Activated naive CD4-positive, alpha-beta T cell (primary cell): ENCODE measurements at places on chromosomes 3 and 15.

DNA sequence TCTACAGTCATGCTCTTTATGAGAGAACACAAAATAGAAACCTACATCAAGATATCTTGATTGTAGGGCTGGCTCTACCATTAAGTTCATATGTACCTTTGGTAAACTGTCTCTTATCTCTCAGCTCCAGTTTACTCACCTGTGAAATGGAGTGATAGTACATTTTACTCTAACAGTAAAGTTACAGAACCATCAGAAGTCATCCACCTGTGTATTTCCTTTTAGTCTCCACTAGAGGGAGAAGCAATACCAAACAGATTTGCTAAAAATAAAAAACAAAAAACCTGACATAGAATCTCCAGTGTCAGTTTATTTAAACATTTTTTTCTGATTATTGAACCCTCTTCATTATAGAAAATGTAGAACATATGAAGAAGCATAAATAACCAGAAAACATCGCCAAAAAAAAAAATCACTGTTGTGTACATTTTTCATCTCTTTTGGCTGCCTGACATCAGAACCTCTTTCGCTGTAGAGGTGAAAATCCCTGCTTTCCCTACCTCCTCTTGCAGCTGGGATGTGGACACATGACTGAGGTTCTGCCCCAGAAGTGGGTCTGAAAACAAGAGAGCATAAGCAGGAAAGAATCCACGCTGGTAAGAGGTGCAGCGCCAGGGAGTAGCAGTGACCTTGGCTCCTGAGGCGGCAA is 48.7 kb upstream of the WDR72 start:
- DNase-seq, result no peak

GRCh38 chr3:17747174-17747889 is 4.9 kb upstream of the TBC1D5 start:
- no peak for DNase-seq

DNA sequence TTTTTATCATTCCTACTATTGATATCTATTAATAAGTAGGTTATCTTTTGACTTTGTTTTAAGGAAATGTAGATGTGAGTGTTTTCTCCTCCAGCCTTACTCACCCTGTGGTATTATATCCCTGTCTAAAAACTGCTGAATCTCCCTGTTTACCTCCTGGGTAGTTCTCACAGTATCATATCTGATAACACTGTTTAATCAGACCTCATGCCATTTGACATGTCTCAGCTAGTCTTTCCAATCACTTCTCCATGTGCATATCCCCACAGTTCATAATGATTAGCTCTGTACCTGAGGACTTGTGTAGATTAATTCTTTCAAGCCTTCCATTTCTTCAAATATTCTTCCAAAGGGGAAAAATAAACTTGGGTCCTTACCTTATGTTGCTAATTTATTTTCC is 30.7 kb downstream of the DUOX2 start:
- no peak for DNase-seq

- no peak for DNase-seq
Observed at GRCh38 chr3:15638193-15638890, 36.8 kb downstream of the BTD start.

- DNase-seq, result no peak
Observed at GRCh38 chr15:68431792-68432401, at the start of gene ITGA11. Gene ITGA11, minus strand, starts transcription at chr15:68432163. Its CDS starts 97 bp downstream, at chr15:68432066.

DNA sequence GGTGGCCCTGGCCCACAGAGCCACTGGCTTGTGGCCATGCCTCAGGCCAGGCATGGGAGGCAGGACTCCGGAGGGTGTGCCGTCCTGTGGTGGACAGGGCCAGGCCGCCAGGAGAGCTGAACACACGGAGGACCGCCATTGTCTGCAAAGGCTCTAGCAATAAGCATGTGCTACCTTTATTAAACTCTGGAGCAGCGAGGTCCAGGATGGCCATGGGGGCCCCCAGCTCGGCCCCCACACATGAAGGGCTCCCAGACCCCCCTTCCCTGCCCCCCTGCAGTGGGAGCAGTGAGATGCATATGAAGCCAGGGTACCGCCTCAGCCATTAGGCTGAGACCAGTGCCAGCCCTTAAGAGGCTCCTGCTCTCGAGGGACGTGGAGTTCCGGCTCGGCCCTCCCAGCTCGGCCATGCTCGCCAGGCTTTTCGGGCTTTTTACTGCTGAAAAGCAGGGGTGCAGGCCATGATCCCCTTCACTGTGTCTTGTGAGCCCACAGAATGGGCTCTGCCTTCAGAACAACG is 2.7 kb downstream of the AMIGO3 start:
- no peak for DNase-seq

DNA sequence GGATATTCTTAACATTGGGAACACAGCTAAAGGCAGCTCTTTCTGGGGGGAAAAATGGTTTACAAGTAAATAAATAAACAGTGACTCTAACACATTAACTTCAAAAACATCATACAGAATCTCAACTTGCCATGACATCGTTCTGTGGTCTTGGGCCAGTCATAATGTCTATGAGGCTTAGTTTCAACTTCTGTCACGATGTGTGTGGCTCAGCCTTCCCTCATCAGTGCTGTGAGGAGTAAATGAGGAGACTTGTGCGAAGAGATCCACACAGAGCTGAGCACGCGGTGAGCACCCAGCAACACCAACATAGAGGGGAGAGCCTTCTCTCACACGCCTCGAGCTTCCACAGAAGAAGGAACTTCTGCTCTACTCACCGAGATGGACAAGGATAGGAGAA is 49.0 kb downstream of the DZIP1L start:
- no peak for DNase-seq

- DNase-seq, result no peak
Observed at GRCh38 chr3:108311797-108312196, 15.4 kb downstream of the HHLA2 start.

DNA sequence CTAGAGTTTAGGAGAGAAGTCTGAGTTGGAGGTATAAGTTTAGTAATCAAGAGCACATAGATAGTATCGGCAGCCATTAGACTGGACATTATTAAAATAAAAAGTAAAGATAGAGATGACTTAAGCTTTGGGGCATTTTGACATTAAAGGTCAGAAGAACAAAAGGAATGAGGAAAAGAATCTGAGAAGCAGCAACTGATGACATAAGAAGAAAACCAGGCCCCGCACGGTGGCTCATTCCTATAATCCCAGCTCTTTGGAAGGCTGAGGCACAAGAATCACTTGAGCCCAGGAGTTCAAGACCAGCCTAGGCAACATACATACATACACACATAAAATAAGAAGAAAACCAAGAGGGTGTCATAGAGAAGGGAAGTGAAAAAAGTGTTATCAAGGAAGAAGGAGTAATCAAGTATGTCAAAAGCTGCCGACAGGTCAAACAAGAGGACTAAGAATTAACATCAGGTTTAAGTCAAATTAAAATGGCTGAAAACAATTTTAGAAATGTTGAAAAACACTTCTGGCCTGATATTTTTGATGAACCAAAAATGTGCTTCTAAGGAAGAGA is 38.9 kb downstream of the ACAP2 start:
- no peak for DNase-seq

DNA sequence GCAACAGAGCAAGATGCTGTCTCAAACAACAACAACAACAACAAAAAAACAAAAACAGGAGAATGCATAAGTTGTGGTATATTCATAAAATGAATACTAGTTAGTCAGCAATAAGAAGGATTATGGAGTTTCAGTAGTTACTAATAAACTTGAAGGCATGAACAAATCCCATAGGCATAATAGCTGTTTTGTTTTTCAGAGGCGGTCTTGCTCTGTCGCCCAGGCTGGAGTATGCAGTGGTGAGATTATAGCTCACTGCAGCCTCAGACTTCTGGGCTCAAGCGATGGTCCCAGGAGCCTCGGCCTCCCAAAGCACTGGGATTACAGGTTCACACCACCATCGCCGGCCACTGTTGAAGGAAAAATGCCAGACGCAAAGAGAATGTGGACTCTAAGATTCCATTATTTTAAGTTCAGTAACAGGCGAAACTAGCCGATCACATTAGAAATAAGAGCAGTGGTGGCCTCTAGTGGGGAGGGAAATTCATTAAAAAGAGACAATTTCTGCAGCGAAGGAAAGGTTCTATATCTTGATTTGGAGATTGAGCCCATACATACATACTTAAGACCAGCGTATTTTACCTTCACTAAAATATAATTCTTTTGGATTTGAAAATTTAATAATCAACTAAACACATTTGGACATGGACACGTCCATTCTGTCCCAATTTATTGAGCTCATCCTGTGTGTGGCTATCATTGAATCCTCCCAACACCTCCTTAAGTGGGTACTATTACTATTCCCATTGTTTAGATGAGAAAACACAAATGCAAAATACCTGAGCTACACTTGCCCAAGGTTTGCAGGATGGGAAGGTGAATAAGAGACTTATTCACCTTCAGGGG is 27.4 kb upstream of the HDAC11 start:
- DNase-seq, result no peak

DNA sequence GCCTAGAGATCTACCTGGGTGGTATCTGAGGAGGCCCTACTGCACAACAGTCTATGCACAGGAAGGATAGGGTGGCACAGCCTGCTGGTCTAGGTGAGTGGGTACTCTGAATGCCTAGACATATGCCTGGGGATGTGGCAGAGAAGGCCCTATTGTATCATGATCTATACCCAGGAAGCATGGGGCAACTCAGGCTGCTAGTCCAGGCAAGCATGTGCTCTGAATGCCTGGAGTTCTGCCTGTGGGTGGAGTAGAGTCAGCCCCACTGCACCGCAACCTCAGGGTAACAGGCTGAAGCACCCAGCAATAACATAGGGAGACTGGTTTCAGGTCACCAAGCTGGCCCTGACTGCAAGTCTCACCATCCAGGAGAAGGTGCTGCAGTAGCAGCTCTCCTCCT is 224.7 kb downstream of the MFSD1 start:
- no peak for DNase-seq

DNA sequence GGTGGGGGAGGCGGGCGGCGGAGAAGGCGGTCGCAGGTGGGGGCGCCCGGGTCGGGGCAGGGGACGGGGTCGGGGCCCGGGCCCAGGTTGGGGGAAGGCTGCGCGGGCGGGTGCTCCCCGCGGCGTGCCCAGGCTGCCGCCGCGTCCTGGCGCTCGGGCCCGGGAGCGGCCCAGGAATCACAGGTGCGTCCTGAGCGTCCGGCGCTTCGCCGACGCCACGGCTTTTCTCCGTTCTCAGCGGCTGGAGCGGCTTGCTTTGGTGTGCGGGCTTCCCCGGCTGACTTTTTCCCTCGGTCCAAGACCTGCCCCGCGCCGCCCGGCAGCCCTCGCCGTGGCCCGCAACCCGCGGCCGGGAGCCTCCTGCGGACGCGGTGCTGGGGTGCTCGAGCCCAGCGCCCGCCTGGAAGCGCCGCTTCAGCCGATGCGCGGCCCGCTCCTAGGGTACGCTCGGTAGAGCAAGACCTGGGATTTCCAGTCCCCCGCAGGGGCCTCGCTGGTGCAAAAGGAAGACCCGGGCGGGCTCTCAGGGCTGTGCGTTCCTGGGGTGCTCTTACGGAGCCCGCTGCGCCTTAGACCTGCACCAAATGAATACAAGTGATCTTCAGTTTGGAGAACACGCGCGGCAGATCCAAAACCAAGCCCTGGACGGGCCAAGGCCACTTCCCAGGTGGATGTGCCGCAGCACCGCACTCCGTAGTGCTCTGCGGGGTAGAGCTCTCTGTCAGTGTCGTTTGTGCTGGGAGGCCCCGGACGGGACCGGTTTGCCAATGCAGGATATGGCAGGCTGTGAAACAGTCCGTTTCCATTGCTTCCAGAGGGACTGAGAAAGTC is 639 bp downstream of the NIPA1 start:
- DNase-seq, result no peak

DNA sequence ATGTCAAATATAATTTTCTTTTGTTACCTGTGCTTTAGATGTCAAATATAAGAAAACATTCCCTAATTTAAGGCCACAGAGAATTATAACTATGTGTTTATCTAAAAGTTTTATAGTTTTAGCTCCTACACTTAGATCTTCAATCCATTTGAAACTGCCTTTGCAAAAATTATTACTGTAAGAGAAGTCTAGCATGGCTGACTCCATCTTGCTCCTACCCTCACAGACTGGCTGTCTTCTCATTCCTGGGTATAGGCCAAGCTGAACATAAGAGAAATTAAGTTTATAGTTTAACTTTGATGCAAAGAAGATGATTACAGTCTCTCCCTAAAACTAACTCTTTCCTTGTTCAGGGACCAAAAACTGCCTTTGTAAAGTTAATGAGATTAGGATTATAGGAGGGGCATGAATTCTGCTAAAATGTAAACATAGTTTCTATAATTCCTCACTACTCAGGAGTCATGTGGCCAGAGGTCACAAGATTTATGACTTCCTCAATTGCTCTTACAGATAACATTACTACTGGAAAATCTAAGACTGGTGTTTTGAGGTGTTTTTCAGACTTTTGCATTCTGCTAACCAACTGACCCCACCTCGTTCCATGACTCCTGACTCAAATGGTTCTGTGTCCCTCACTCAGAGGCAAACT is 184.0 kb downstream of the BCHE start:
- no peak for DNase-seq

DNA sequence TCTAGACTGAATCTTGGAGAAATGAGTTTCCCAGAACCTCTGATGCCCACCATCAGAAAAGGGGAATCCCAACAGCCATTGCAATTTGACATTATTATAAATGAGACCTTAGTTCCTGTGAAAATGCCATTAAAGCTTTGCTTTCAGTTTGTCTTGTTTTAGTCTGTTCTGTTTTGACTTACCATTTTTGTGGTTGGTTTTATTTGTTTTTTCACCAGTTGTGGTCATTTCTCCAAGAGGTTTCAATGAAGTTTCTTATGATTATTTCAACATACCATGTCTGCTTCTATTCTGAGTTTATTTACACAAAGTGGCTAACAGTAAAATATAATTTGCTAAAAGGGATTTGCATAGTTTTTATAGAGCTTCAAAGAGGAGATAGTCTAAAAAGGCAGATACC is 175.0 kb upstream of the MCTP2 start:
- no peak for DNase-seq

GRCh38 chr3:131142580-131142979 is 115.9 kb downstream of the NEK11 start:
- no peak for DNase-seq

- DNase-seq, result no peak
Observed at GRCh38 chr3:17910922-17911321, 168.5 kb upstream of the TBC1D5 start.

GRCh38 chr3:183217548-183218332 is 35.3 kb upstream of the B3GNT5 start:
- no peak for DNase-seq

- no peak for DNase-seq
Observed at GRCh38 chr3:125433091-125433534, 58.0 kb upstream of the ZNF148 start.

DNA sequence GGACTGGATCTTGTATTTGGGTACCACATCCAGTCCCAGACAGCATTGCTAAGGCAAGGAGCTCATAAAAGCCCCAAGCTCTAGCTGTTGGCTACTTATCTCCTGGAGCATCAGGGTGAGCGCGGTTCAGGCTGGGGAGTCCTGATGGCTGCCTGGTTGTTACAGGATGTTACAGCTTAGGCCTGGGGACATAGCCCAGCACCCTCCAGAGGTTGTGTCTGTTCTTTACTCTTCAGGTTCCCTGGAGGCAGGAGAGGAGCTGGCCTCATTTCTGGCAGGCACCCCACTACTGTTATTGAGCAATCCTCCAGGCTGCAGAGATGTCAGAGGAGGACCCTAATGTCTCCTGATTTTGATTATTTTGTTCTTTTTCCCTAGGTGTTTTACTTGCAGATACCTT is 26.6 kb downstream of the APBA2 start:
- no peak for DNase-seq

GRCh38 chr3:118137778-118138177 is 896.9 kb downstream of the IGSF11 start:
- no peak for DNase-seq
